ENCODE measurements at places on chromosomes 5 and 9.

- no peak overlapping the region for H3K4me3 ChIP-seq
- no peaks in the 10 kb centered on the region for H3K36me3 ChIP-seq
- no peaks in the 10 kb centered on the region for H3K4me1 ChIP-seq
- DNase-seq: no peak
These were observed 10.9 kb upstream of the IL3 start for GRCh38 chr5:132049559-132049958.

DNA sequence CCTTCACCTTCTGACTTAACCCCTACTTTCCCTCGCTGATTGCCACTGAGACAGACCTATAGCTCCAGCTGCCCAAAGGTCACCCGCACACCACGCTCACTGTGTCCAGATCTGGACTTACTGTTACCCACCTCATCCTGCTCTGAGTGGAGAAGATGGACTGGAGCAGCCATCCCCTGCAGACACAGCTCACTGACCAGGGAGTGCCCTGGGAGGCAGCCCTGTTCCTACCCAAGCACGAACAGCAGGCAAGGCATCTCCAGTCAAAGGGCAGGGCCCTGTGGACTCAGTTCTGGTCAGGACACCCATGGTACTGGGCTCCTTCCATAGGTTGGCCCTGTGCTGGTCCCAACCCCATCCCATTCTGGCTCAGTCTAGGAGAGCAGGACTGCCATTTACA lies 9.5 kb upstream of the BARX1 start:
- no peaks in the 10 kb centered on the region for H3K36me3 ChIP-seq
- peaks cover 21% of the 10 kb centered on the region for H3K27me3 ChIP-seq
- no peaks in the 10 kb centered on the region for H3K4me1 ChIP-seq
- H3K4me3 ChIP-seq: no peak overlapping the region
- no peak overlapping the region for H3K27ac ChIP-seq
- DNase-seq: no peak

DNA sequence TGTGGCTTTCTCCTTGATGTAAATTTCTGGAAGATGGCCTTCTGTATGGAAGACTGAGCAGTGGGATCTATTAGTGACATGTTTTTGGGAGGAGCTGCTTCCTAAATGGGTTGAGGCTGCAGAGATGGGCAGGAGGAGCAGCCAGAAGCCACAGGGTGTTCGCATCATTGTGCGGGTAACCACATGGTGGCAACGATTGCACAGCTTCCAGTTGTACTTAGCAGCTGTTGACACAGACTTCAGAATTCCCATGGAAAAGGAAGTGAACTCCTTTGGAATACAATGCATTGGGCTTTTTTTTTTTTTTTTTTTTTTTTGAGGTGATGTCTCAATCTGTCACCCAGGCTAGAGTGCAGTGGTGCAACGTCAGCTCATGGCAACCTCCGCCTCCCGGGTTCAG lies 297.3 kb downstream of the NR3C1 start:
- H3K4me3 ChIP-seq: no peak overlapping the region
- peak; percentile 8 for DNase-seq
- H3K27me3 ChIP-seq: no peaks in the 10 kb centered on the region
- peaks cover 5% of the 10 kb centered on the region for H3K36me3 ChIP-seq
- H3K4me1 ChIP-seq: no peaks in the 10 kb centered on the region
- no peak overlapping the region for H3K27ac ChIP-seq

DNA sequence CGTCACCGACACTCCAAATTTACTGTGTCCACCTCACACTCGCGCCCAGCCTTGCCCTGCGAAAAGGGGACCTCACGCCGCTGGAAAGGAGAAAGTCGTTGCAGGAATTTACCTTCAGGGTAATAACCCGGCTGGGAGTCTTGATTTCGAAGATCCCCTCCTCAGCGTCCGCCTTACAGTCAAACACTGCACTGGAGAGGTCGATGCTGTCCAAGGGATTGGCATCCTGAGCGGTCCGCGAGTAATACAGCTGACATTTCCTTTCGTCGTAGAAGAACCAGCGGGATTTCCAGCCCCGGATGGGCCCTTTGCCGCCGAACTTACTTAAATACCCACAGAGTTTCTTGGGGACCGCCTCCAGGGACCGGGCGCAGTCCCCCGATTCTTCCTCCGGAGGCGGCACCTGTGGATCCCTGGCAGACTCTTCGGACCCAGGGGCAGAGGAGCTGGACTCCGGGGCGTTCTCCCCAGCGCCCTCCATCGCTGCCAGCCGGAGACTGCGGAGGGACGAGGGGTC lies 330 bp downstream of the TBC1D2 start:
- peaks cover 33% of the 10 kb centered on the region for H3K36me3 ChIP-seq
- H3K4me3 ChIP-seq: peak overlapping the region; percentile 82
- no peaks in the 10 kb centered on the region for H3K27me3 ChIP-seq
- DNase-seq: no peak

DNA sequence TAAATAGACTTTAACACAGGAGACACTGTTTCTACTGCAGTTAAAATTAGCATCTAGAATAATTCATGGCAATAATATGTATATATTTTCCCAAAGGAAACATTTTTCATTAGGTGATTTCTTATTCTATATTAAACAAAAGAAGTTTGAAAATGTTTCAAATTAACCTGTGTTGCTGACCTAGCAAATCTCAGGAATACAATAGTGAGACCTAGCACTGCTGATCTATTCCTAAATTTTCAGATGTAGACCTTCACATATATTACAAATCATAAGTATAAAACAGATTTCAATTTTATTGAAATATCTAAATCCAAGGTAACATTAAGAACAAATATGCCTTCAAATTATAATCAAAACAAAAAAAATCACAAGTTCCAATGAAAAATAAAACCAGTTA lies 15.1 kb downstream of the LMBRD2 start:
- no peak overlapping the region for H3K27ac ChIP-seq
- H3K36me3 ChIP-seq: no peaks in the 10 kb centered on the region

- DNase-seq: no peak
- no peaks in the 10 kb centered on the region for H3K27me3 ChIP-seq
- H3K4me1 ChIP-seq: no peaks in the 10 kb centered on the region
These were observed 743.9 kb upstream of the SEMA6A start for GRCh38 chr5:117318528-117318927.

DNA sequence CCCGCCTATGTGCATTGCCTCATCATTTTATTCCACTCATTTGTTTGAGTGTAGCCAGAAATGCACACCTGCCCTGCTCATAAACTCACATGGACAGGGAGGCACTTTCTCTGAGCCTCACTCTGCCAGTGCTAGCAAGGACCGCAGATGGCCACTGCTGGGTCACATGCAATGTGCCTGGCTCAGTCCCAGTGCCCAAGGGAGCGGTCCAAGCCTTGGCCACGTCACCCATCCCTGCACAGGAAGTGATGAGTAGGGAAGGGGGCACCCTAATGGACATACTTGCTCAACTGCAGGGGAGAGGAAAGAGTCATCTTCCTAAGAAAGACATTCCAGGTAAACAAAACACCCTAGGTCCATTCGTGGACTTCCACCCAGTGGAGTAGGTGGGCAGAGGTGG lies 630.9 kb downstream of the IRX1 start:
- H3K27ac ChIP-seq: no peak overlapping the region
- H3K4me3 ChIP-seq: no peak overlapping the region
- no peaks in the 10 kb centered on the region for H3K27me3 ChIP-seq
- DNase-seq: no peak
- no peaks in the 10 kb centered on the region for H3K36me3 ChIP-seq

- H3K27me3 ChIP-seq: no peaks in the 10 kb centered on the region
- no peak overlapping the region for H3K27ac ChIP-seq
- DNase-seq: peak; percentile 71
These were observed 51.2 kb downstream of the MRPS27 start for GRCh38 chr5:72268753-72269410.

DNA sequence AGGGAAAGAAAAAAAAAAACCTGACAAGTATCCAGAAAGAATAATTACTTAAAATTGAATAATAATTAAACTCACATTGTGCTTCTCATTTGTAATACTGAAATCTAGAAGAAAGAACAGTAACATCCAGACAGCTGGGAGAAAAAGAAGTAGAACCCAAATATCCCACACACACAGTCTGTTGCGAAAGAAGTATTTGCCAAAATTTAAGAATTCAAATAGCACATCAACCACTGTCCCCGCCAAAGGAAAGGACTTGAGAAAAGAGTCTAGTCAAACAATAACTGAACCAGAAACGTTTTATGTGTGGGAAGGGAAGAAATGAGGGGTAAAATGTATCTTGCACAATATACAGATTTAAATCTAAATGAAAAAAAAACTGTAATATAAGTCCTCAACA lies 202.8 kb downstream of the MLLT3 start:
- peak overlapping the region; percentile 24 for H3K27ac ChIP-seq
- no peak for DNase-seq
- no peaks in the 10 kb centered on the region for H3K27me3 ChIP-seq
- H3K36me3 ChIP-seq: no peaks in the 10 kb centered on the region
- H3K4me3 ChIP-seq: no peak overlapping the region

DNA sequence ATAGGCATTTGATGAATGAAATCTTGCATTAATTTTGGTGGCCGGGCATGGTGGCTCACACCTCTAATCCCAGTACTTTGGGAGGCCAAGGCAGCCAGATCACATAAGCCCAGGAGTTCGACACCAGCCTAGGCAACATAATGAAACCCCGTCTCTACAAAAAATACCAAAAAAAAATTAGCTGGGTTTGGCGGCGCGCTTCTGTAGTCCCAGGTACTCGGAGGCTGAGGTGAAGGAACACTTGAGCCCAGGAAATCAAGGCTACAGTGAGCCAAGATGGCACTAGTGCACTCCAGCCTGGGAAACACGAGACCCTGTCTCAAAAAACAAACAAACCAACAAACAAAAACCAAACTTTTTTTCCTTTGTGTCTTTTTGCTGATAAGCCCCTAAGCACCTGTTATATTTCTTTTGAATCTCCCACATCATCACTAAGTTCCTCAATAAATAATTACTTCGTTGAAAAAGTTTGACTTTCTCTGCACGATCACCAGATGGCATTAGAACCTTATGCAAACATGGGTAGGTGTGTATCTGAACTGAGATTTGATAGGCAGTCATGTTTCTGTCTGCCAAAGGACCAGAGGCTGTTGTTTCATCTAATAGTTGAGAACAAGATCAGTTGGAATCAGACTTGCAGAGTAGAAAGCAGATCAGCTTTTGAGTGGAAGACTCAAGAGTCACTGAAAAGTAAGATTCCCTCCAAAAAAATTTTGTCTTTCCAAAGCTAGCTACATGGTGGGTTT lies 5.5 kb upstream of the MATR3 start:
- H3K36me3 ChIP-seq: peaks cover 48% of the 10 kb centered on the region
- peaks cover 11% of the 10 kb centered on the region for H3K4me1 ChIP-seq
- H3K27ac ChIP-seq: peak overlapping the region; percentile 29
- H3K27me3 ChIP-seq: no peaks in the 10 kb centered on the region

DNA sequence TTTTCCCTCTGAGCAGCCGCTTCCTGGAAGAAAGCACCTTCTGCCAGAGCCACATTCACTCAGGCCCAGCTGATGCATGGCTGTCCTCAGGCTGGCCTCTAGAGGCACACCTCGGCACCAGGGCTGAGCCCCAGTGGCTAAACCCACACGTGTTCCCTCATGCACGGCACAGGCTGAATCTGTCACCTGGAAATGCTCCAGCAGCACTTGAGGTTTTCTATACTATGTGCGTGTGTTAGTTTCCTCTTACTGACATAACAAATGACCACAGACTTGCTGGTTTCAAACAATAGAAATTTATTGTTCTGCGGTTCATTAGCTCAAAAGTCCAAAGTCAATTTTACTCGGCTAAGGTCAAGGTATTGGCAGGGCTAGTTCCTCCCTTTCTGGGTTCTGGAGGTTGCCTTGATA lies 141.4 kb downstream of the LRRC70 start:
- no peaks in the 10 kb centered on the region for H3K36me3 ChIP-seq
- H3K4me1 ChIP-seq: no peaks in the 10 kb centered on the region
- DNase-seq: peak; percentile 46

DNA sequence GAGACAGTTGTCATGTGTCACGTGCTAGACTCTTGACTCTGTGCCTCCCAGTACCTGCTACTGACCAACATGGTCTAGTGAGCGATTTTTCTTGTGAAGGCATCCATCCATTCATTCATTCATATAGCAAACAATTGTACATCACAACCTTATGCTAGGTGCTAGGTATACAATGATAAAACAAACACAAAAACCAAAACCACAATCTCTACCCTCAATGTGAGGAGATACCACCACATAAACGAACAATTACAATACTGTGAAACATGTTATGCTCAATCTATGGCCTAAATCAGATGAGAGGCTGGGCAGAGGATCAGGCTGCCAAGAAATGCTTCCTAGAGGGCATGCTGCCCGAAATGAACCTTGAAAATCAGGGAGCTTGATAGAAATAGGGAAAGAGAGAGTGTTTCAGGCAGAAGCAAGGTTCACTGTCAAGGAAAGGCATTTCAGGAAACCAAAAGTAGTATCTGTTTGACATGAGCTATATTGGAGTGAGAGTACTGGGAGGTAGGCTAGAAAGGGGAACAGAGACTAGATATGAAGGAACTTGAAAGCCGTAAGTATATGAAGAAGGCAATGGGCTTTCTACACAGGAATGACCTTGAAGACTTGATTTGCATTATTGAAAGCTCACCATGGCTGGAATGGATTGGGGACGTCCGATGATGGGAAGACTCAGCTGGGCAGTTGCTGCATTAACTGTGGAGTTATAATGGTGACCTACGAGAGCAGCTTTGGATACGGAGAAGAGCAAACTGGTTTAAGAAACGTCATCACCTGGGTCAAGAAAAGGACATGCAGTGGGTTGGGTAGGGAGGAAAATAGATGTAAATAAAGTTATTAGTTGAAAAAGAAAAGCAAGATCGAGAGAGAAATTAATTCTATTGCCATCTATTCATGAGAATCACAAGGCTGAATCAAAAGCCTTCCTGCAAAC lies 90.1 kb downstream of the THBS4 start:
- DNase-seq: no peak
- peaks cover 12% of the 10 kb centered on the region for H3K4me1 ChIP-seq
- H3K27me3 ChIP-seq: no peaks in the 10 kb centered on the region

- H3K4me1 ChIP-seq: no peaks in the 10 kb centered on the region
- peaks cover 91% of the 10 kb centered on the region for H3K27me3 ChIP-seq
- no peak overlapping the region for H3K27ac ChIP-seq
- DNase-seq: no peak
- no peak overlapping the region for H3K4me3 ChIP-seq
These were observed 49.6 kb upstream of the CPLX2 start for GRCh38 chr5:175821790-175822211.

All from Calu3 (cell line).